Cardiac septum (tissue), 1 donor: ENCODE measurements at places on chromosomes 5 and 9. TPM values are rescaled to one million over a fixed set of nuclear protein-coding genes. Genes with fewer than 3 reads are reported as not detected.

Gene PWWP2A
- 11.7 TPM for total RNA-seq

Gene BSPRY
- total RNA-seq: 1.7 TPM

Gene TNFSF15
- total RNA-seq: 0.03 TPM

GRCh38 chr5:122902263-122902662 is 56.9 kb downstream of the SNX24 start:
- no peak for DNase-seq

DNA sequence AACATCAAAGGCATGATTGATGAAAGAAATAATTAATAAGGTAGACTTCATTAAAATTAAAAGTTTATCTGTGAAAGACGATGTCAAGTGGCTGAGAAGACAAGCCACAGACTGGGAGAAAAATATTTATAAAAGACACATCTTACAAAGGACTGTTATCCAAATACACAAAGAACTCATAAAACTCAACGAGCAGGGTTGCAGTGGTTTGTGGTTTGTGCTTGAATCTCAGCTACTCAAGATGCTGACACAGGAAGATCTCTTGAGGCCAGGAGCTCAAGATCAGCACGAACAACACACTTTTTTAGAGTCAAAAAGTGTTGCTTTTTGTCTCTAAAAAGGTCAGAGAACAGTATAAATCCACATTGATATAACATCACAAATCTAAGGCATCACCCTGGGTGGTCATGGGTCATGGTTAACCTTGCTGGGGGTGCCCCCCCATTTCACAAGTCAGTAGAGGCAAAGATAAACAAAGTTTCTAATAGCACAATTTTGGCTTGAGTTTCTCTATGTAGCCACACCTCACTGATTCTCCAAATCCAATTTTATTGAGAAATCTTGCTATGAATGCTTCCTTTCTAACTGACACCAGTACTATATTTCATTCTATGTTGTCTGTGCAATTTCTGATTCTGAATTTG is 342.9 kb upstream of the RPS23 start:
- DNase-seq: no peak
